ENCODE measurements at places on chromosomes 3 and 15. TPM values are rescaled to one million over a fixed set of nuclear protein-coding genes. Genes with fewer than 3 reads are reported as not detected.
A peak's percentile ranks its signal among the peaks of the same experiment; 100 is the strongest.

The ANKRD34C gene
- under 0.01 TPM for total RNA-seq

DNA sequence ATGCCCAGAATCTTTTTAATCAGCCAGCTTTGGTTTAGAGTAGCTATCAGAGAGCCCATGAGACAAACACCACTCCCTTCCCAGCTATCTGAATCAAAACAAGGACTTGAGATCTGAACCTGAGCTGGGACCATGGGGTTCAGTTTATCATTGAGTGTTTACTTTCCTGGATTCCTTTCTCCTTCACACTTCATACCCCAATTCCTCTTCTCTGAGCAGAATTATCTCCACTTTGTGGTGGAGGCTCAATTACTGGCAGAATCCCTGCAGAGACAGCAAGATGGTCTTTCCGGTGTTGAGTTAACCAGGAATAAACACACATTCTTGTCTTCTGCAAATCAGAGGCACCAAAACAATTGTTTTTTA is 102.4 kb downstream of the RPL22L1 start:
- DNase-seq: no peak

DNA sequence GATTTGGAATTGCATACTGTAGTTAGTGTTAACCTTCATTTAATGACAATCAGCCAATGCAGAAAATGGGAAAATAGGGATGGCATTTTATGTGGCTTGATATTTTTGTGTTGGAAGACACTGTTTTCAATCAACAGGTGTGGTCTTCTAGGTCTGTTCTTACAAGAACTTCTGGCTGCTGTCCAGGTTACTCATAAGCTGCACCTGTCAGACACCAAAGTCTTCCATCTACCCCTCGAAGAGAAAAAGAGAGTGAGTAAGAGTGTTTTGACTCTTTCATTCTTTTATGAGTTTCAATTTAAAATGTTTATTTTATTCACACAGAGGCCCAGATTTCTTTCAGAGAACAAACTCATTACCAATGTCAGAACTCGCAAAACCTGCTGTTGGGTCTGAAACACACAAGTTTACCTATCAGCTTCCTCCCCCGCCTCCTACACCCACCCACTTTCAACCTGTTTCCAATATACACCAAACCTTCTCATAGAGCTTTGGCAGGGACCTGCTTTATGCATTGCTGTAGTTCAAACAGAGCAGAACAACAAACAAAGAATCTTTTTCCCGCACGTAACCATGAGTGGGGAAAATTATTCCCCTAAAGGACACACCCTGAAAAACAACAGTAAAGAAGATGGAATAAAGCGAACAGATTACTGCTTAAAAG is 767.7 kb upstream of the ALCAM start:
- DNase-seq: peak; percentile 52

- DNase-seq: no peak
Observed at GRCh38 chr3:16251316-16252085, 13.2 kb downstream of the DPH3 start.

DNA sequence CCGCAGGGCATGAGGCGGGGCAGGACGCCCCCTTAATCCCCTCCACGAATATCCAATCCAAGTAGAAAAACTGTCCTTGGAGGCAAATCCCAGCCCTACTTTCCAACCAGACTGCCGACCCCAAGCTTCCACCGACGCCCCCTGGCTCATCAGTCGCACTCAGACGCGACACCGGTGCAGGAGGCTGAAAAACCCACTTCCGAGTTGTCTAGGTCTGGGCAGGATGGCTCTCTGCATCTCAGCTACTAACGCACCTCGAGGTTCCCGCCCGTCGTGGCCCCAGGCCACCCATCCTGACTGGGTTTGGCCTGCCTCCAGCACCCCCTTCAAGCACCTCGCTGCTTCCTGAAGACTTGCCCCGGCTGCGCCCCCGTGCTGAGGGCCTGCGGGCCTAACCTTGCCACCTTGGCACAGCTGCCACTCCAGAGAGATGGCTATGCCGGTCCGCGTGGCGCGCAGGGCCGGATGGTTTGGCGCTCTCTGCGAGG is 15.5 kb downstream of the RGMA start:
- peak; percentile 26 for DNase-seq

DNA sequence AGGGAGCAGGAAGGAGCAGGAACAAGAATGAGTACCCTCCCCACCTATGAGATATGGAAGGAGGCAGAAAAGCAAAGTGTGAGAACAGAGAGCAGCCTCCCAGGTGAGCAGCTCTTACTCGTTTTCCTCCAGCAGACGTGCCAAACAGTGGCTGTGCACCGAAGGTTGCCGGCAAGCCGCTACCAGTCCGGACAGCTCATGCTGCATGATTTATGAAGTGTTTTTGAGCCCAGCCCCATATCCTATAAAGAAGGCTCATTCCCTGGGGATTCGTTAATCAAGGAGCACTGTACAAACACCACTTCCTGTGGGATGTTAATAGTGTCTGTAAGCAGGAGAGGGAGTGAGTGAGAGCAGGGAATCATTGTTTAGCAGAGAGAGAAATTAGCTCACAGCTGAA is 118.3 kb upstream of the FOXB1 start:
- no peak for DNase-seq

DNA sequence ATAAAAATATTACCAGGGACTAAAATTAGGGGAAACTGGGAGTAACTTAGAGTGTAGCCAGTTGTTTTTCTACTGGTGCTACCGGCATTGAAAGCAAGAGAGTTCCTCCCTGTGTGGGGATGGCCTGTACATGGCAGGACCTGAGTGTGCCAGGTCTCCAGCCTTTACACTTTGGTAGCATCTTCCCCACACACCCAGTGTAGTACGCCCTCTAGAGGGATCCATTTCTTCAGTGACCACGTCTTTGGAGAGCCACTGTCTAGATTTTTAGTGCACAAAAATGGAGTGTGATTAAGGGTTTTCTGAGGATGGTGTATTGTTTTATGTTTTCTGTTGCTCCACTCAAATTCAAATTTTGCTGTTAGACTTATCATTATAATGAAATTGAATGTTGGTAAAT is 507.0 kb upstream of the TPRG1 start:
- DNase-seq: peak; percentile 8

GRCh38 chr15:52509500-52510245 is 19.0 kb downstream of the MYO5A start:
- no peak for DNase-seq

DNA sequence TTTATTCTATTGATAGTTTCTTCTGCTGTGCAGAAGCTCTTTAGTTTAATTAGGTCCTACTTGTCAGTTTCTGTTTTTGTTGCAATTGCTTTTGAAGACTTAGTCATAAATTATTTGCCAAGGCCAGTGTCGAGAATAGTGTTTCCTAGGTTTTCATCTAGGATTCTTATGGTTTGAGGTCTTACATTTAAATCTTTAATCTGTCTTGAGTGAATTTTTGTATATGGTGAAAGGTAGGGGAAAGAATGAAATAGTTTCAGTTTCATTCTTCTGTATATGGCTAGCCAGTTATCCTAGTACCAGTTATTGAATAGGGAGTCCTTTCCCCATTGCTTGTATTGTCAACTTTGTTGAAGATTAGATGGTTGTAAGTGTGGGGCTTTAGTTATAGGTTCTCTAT is 10.6 kb upstream of the GCSAM start:
- no peak for DNase-seq

DNA sequence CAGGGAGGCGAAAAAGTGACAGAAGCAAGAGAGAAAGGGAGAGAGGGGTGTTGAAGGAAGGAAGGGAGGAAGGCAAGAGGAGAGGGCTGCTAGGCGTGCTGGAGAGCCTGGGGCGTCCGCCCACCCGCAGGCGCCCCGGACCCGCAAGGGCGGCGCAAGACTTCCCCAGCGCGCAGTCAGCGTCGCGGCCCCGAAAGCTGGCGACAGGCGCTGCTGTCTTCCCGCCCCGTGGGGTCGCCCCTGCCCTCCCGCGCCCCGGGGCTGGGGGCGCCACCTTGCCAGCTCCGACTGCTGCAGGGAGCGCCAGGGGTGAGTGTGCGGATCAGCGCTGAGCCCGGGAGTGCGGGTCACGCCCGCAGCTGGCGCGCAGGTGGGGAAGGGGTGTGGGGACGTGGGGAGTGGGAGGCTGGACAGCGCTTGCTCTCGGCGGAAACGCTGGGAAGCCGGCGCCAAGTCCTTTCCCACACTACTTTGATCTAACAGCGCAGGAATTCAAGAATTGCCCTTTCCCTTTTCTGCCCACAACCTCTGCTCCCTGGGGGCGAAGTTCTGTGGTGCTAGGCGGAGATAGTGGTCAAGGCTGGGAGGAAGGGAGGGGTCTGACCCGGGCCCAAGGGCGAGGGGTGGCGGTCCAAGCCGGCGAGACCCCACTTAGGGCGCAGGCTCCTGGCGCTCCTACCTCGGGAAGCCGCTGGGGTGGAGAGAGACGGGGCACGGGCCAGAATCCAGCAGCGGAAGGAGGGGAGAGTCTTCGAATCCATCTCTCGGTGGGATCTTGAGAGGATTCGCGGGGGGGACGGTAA is 266.1 kb downstream of the CGGBP1 start:
- DNase-seq: no peak

DNA sequence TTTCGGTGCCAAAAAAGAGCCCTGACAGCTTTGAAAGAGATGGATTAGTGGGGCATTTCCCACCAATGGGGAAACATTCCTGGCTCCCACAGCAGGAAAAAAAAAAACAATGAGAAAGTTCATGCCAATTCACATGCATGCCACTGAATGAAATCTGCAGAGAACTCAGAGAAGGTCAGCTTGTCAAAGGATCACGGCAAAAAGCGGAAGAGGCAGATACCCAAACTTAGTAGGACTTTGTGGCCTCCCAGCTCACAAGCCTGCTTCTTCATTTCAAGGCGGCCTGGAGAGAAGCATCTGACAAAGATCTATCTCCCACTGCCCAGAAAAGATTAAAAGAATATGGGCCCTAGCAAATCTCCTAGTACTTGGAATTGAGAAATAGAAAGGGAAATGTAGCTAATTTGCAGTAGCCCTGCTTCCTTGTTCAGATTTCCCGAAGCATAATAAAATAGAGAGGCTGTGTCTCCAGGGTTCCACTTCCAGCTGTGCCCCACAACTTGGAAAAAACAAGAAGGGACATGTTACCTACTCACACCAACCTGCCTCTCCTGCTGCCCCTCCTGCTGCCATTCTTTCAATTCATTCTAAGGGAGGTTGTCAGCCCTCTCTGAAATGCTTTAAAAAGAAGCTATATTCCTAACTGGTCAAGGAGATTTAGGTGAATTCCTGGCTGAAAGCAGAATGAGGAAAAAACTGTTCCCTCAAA is 170.4 kb downstream of the FHIT start:
- DNase-seq: no peak

- peak; percentile 60 for DNase-seq
Observed at GRCh38 chr3:24451461-24452099, 43.1 kb downstream of the THRB start.

- no peak for DNase-seq
Observed at GRCh38 chr3:29972320-29972993, 633.9 kb upstream of the TGFBR2 start.

- no peak for DNase-seq
Observed at GRCh38 chr3:150110097-150110496, 139.4 kb upstream of the PFN2 start.

- no peak for DNase-seq
Observed at GRCh38 chr3:31985831-31986230, 4.3 kb downstream of the ZNF860 start.

DNA sequence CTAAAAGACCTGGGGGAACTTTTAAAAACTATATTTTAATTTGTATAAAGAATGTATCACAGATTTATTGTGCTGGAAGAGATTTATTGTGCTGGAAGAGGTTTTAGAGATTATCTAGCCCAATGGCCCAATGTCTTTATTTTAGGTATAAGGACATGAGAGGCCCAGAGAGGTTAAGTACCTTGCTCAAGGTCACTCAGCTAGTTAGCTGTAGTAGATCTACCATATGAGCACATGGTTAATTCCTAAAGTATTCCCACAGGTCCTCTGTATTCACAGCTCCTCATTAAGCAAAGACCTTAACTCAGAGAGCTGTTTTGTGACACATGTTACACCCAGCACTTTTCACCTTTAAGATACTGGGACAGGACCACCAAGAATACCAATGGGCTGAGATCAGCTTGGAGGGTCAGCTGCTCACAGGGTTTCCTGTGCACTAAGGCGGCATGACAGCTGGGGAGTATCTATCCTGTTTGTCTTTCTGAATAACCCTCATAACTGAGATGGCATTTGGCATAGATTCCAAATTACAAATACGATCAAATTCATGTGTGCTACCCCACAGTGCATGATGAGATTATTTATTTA is 143.1 kb upstream of the TBL1XR1 start:
- DNase-seq: no peak

All from body of pancreas (tissue), 4 donors.